ENCODE measurements at places on chromosomes 2 and 18.

- peak; percentile 12 for DNase-seq
Measured at GRCh38 chr2:48906633-48907032, 151.1 kb upstream of the LHCGR start.

DNA sequence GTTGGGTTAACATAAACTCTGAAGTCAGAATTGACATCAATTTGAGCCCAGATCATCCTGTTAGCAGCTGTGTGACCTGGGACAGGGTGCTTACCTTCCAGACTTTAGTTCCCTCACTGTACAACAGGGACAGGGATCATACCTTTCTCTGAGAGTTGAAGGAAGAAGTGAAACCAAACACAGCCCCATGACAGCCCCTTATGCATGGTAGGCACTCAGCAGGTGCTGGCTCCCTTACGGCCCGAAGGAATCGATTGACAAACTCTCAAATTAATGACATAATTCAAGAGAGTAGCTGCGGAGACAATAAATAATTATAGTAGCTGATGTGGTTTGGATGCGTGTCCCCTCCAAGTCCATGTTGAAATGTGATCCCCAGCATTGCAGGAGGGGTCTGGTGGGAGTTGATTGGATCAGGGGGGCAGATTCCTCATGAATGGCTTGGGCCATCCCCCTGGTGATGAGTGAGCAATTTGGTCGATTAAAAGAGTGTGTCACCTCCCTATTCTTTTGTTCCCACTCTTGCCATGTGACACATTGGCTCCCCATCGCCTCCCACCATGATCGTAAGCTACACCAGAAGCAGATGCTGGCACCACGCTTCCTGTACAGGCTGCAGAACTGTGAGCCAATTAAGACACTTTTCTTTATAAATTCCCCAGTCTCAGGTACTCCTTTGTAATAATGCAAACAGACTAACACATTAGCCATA is 72.4 kb downstream of the ODC1 start:
- DNase-seq = peak; percentile 54

GRCh38 chr2:120231974-120232635 is 8.9 kb upstream of the TMEM185B start:
- DNase-seq = peak; percentile 61

GRCh38 chr2:158637357-158637756 is 157.8 kb upstream of the DAPL1 start:
- DNase-seq = no peak

DNA sequence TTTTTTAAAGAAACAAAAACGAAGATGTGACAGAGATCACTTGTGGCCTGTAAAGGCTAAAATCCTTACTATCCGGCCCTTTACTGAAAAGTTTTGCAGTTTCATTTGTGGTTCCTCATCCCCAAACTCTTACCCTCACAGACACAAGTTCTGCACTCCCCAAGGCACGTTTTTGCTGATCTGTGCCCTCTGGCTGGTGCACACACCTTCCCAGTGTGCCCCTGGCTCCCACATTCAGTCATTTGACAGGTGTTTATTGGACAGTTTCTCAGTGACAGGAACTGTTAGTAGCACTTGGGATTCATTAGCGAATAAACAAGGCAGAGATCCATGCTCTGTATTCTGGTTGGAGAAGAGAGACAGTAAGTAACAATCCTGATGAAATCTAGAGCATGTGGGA is 22.8 kb downstream of the ZAP70 start:
- DNase-seq = no peak

GRCh38 chr2:43643680-43644079 is 6.6 kb downstream of the PLEKHH2 start:
- no peak for DNase-seq

DNA sequence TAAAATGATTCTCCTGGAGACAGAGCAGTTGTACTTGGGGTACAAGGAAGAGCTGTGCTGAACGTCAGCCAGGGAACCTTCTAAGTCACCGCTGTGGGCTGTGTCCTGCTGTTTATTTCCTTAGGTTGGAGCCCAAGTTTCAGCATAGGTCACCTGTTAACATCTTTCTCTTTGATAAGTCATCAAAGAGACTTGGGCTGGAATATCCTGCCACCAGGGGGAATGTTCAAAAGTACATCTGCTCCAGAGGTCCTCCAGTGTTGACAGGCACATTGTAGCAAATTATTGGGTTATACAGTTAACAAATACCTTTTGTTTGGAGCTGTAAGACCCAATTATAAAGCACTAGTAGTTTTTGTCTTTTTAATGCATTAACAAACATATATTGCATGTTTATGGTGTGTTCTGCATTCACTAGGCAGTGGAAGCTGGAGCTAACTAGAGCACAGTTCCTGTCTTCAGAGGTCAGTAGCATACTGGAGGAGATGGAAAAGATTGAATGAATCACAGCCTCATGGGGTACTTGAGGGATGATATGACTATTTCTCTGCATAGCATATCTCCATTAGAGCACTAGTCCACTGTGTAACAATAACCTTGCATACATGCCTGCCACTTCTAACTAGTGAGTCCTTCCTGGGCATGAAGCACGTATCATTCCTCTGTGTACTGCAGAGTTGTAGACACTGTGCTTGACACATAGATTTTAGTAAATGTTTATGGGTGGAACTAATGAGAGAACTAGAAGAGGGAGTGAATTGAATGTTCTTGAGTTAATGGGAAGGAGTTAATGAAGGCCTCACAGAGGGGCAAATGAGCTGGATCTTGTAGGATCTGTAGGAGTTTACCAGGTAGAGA is 182.1 kb downstream of the AGAP1 start:
- DNase-seq = no peak

- DNase-seq = no peak
Measured at GRCh38 chr2:173400760-173401159, 46.1 kb downstream of the CDCA7 start.

- DNase-seq = peak; percentile 84
Measured at GRCh38 chr2:131104487-131105155, 515 bp upstream of the PLEKHB2 start.

DNA sequence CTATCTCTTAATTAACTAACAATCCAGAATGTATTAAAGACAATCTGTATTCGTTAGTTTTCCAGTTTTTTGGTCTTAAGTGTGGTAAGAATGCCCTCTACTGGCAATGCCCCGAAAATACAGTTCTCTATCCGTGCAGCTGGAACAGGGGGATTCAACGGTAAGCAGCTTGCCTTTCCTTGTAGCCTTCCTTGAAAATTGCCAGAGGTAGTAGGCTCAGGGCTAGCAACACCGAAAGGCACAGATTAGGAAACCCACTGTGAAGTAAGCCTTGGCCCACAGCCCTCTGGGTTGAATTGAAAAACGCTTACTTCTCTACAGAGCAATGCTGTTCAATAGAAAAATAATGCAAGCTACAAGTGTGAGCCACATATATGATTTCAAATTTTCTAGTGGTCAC is 17.1 kb upstream of the VPS4B start:
- peak; percentile 69 for DNase-seq

DNA sequence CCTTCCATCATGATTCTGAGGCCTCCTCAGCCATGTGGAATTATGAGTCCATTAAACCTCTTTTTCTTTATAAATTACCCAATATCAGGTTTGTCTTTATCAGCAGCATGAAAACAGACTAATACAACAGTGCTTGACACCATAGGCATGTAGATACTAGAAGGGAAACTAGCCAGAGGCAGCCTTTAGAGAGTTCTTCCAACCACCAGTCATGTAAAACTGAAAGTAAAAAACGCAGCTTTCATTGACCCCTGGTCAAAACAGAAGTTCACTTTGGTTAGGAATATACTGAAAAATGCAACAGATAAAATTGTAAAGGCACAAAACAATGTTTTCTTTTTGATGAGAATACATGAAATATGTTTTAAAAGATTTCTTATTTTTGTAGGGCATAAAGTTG is 122.8 kb upstream of the L3MBTL4 start:
- no peak for DNase-seq
